ENCODE measurements at places on chromosomes 2 and 18. TPM values are rescaled to one million over a fixed set of nuclear protein-coding genes. Genes with fewer than 3 reads are reported as not detected.

The DAPL1 gene
- total RNA-seq, result not detected

The IFT172 gene
- total RNA-seq, result 25.5 TPM

GRCh38 chr2:236171181-236171679 lies 3.0 kb upstream of the GBX2 start:
- DNase-seq, result no peak

The FBXO41 gene
- 0.83 TPM for total RNA-seq

The UNC80 gene
- total RNA-seq, result not detected

The HRH4 gene
- total RNA-seq, result not detected

The UGT1A8 gene
- not detected for total RNA-seq

The IL36RN gene
- total RNA-seq, result not detected

The RFTN2 gene
- 2.3 TPM for total RNA-seq

GRCh38 chr18:48342581-48342980 lies 66.6 kb downstream of the ZBTB7C start:
- DNase-seq, result no peak

GRCh38 chr18:12278215-12278671 lies 24.1 kb downstream of the CIDEA start:
- peak; percentile 13 for DNase-seq

GRCh38 chr2:205745661-205746419 lies 63.5 kb downstream of the NRP2 start:
- no peak for DNase-seq

GRCh38 chr2:3464401-3465005 lies 54.8 kb downstream of the ADI1 start:
- DNase-seq, result no peak

The DPY30 gene
- 120 TPM for total RNA-seq

The CD207 gene
- not detected for total RNA-seq

The ACTG2 gene
- 349 TPM for total RNA-seq

DNA sequence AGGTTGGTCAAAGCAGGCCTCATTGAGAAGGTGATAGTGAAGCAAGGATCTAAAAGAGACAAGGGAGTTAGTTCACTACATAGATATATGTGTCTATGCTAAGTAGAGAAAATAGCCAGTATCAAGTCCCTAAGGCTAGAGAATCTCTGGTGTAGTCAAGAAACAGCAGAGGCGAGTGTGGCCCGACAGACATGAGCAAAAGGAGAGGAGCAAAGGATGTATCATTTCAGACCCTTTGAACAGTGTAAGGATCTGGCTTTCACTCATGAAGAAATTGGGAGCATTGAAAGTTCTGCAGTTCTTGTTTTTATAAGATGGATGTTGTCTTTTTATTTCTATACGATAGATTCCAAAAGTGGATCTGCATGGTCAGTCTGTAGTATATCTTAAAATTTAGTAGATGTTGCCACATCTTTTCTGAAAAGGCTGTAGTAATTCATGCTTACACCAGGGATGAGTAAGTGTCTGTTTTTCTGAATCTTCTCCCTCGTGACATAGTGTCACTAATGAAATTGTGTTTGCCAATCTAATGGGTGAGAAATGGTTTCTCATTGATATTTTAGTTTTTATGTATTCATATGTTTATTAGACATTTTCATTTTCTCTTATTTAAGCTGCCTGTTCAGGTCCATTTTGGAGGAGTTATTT lies 18.8 kb downstream of the SP100 start:
- DNase-seq, result no peak

DNA sequence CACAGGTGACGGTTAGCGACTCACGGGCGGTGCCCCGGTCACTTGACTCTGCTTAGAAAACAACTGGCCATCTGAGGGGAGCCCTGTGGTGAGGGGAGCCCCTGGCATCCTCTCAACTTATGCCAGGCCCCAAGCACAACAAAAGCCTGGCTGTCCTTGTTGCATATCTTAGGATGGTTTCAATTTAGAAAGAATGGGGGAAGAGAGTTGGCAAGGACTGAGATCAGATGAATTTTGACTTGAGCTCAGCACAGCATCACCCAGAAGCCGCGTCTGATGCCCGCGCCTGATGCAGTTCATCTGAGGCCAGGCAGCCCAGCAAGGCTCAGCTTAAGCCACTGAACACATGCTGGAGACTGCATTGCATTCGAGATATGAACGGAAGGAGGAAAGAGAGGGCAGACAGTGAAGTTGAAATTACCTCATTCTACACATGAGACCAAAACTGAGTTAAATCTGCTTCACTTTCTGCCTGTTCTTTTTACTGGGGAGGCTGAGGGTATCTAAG lies 36.8 kb downstream of the MYT1L start:
- DNase-seq, result no peak

DNA sequence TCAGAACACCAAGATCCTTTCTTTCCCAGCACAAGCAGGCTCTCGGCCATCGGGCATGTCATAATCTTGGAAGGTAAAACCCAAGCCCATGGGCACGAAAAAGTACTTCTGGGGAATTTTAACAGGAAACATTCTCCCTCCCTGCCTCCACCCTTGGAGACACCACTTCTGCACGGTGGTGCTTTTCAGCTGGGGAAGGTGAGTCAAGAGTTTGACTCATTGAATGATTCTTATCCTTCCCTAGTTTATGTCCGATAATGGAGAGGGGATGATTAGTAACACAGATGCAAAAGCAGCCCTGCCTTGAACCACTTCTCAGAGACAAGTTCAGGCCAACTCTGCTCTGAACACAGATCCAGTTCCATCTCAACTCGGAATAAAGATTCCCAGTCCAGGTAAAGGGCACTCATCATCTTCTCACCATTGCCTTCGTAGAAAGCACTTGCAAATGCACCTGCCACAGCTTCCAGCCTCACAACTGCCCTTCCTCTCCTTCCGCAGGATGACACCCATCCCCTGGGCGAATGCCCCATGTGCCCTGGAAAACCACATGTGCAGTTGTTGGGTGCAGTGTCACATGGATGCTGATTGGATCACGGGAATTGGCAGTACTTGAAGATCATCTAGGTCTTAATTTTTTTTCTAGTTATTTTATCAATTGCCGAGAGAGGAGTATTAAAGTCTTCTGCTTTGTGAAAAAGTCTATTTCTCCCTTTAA lies 136.2 kb downstream of the PXDN start:
- DNase-seq, result peak; percentile 71

GRCh38 chr2:130763405-130763804 lies 8.1 kb downstream of the AMER3 start:
- DNase-seq, result no peak

The NOL4 gene
- total RNA-seq, result not detected

- no peak for DNase-seq
Observed at GRCh38 chr2:127594116-127594591, 51.8 kb upstream of the GPR17 start.

The RAB3GAP1 gene
- 85.5 TPM for total RNA-seq

- DNase-seq, result peak; percentile 40
Observed at GRCh38 chr2:127024769-127025358, 82.1 kb downstream of the BIN1 start.

DNA sequence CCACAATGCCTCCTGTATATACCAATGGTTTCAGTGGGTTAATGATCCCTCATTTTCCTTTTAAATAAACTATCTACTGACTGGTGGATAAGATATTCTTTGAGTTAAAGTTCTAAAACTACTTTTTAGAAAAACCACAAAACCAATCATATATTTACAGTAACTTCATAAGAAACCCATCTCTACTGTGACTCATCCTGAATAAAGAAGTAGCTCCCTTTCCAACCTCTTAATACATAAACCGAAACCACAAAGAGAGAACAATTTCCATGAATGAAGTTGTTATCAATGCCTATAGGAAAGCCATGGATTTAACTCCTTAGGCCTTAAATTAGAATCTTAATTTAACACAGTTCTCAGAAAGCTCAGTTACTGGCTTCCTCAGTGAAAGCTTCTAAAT lies 227.0 kb upstream of the SMAD7 start:
- peak; percentile 86 for DNase-seq

The CCT7 gene
- total RNA-seq, result 575 TPM

- DNase-seq, result peak; percentile 65
Observed at GRCh38 chr18:39453882-39454281, 1888.3 kb upstream of the CELF4 start.

- DNase-seq, result peak; percentile 28
Observed at GRCh38 chr2:51079945-51080344, 48.0 kb upstream of the NRXN1 start.

The HIBCH gene
- 15.6 TPM for total RNA-seq

GRCh38 chr2:61456070-61456745 lies 14.7 kb downstream of the USP34 start:
- no peak for DNase-seq

- no peak for DNase-seq
Observed at GRCh38 chr2:105460048-105460732, 61.3 kb upstream of the FHL2 start.

GRCh38 chr2:191048073-191048472 lies 34.1 kb upstream of the STAT1 start:
- DNase-seq, result peak; percentile 87

The CXCR1 gene
- not detected for total RNA-seq

DNA sequence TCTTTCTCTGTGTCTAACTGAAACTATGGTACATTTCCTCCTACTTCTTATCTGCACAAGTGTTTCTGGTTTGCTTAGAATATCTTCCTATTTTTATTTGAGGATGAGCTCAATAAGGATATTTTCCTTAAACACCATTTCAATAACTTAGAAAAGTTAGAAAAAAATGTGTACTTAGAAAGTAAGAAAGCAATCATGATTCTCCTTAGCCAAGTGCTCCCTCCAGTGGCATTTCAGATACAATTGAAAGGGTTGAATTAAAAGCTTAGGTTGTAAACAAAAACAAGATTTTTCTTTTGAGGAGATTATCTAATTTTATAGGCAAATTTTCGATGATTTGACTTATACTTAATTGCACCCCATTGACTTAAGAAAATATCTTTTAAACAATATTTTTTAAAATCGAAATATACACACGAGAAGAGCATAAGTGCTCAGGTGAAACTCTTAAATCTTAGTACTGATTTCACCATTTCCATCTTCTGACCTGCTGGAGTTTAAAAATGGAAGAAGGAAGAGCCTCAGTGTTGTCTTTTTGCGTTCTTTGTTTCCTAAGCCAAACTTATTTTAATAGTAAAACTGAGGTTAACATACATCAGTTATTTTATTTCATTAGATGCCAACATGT lies 26.9 kb downstream of the C18orf63 start:
- peak; percentile 77 for DNase-seq

The CBLN2 gene
- not detected for total RNA-seq

DNA sequence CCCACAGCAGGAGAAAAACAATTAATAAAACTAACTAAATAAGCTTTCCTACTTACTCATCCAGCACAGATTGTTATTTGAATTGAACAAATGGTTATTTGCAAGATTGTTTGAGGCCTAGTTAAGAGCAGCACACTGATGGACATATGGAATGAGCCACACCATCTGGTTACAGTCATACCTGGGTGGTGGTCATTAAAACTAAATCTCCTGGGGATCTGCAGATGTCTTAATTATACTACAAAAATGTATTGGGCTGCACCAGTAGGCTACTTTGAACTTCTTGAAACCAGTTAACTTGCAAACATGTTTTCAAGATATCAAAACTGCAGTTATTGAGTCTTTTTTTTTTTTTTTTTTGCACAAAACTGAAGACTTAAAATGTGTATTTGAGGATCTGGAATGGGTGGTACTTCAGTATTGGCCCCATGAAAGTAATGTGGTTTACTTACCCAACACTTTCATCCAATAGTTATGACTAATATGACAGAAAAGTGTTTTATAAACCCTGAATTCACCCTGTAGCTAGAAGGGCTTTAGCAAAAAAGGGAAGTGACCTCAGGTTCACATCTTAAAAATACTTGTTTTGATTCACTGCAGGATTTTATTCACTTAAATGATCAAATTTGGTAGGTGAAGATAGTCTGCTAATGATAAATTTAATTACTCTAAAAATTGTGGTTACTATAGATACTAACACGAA lies 10.8 kb downstream of the AGFG1 start:
- DNase-seq, result no peak

- DNase-seq, result no peak
Observed at GRCh38 chr2:51997571-51997970, 965.6 kb upstream of the NRXN1 start.

DNA sequence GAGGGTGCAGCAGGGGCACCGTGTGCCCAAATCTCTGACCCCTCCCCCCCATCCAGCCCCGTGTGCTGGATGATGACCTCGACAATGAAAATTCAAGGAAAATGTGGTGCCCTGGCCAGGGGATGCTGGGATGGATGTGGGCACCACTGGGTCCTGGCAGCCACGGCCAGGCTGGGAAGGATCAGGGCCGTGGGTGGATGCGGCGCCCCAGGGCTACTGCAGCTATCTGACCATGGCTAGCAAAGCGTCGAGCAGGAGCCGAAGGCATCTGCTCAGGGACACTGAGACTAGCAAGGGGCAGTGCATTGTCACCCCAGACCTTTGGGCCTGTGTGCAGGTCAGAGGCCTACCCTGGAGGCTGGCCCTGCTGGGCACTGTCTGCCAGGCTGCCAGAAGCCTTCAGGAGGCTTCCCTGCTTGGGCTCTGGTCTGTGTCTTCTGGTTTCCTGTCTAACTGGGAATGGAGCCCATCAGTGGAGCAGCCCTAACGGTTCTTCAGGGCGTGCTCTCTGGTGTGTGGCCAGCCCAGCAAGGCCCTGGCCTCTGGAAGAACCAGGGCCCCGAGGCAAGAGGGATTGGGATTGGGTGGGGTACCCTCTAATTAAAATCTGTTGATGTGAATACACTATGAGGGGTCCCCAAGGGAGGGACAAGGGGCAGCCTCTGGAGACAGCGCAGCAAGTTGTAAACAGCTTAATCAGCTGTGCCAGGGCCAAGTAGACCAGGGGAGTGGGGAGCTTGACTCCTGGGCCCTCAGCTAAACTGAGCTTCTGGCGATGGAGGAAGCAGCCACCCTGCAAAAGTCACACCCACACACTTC lies 98.0 kb downstream of the STPG4 start:
- DNase-seq, result no peak

Measured in IMR-90 (cell line).